ENCODE measurements at places on chromosomes 5 and 9.

DNA sequence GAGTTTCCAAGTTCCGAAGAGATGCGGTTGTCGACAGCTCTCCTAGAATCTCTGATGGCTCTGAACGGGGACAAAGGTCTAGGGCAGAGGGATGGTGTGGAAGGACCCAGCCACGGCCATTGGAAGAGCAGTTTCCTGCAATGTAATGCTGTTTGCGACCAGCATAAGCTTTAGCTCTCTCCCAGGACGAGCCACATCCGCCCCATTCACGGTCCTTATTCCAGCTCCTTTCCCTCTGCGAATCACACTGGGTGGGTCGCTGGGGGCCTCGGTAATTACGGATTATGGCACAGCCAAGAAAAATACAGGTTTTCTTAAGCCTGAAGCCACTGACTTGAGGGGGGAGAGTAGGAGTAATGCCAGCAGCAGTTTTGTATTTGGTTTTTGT lies 22.7 kb downstream of the ANXA2R start:
- no peak for DNase-seq

- no peak for DNase-seq
Observed at GRCh38 chr9:98854266-98854665, 46.8 kb downstream of the GALNT12 start.

GRCh38 chr5:17005107-17005828 lies 69.2 kb upstream of the MYO10 start:
- no peak for DNase-seq

DNA sequence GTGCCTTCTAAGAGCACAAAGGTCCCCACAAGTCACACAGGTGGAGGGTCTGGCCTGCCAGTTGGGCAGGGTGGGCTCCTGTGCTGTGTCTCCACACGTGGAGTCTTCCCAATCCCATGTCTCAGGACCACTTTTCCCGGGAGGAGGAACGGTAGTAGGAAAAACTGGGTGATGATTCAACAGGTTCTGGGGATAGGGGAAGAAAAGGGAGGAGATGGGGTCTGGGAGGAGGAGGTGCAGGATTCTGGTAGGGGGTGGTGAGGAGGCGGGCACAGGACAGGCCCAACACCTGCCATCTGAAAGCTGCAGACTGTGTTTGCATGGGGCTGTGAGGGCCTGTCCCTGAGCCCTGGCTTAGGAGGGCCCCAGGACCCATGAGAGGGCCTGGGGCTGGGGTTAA lies 215.2 kb downstream of the HSPA4 start:
- no peak for DNase-seq

- DNase-seq, result no peak
Observed at GRCh38 chr5:76325876-76326491, 77.1 kb upstream of the IQGAP2 start.

DNA sequence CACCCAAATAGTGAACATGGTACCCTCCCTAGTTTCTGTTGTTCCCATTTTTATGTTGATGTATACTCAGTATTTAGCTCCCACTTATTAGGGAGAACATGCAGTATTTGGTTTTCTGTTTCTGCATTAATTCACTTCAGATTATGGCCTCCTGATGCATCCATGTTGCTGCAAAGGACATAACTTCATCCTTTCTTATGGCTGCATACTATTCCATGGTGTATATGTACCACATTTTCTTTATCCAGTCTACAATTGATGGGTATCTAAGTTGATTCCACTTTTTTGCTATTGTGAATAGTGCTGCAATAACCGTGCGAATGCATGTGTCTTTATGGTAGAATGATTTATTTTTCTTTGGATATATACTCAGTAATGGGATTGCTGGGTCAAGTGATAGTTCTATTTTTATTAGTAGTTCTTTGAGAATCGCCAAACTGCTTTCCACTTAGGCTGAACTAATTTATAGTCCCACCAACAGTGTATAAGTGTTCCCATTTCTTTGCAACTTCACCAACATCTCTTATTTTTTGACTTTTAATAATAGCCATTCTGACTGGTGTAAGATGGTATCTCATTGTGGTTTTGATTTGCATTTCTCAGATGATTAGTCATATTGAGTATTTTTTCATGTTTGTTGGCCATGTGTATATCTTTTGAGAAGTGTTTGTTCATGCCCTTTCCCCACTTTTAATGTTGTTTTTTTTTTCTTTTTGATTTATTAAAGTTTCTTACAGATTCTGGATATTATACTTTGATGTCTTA lies 79.6 kb downstream of the SMIM15 start:
- no peak for DNase-seq

DNA sequence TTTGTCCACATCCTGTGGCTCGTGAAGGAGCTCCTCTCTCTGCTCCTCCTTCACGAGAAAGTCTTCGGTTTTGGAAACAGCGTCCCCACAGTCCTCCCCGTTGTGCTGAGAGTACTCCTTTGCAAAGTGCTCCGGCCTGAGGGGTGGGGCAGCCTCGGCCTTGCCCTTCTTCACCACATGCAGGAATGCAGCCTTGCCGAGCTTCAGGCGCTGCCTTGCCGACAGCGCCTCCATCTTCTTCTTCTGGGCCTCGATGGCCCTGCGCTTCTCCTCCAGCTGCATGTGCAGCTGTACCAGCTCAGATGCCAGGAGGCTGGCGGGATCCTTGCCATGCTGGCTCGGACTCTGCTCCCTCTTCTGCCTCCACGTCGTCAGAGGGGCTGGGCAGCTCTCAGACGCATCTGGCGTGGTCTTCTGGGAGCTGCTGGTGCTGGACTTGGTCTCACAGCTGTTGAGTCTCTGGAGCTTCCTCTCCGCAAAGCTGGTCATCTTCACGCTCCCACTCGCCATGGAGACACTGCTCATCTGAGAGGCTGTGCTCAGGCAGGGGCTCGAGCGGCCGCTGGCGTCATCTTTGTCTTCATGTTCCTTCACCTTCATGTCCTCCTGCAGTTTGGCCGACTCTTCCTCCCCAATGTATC lies 85.5 kb downstream of the CAMSAP1 start:
- DNase-seq, result no peak
